ENCODE measurements at places on chromosomes 1 and 21. TPM values are rescaled to one million over a fixed set of nuclear protein-coding genes. Genes with fewer than 3 reads are reported as not detected.

SPRR2A gene
- total RNA-seq: 1.8 TPM

AVPR1B gene
- total RNA-seq: not detected

MASP2 gene
- total RNA-seq: not detected

KIF17 gene
- 1.8 TPM for total RNA-seq

SMYD2 gene
- 82.2 TPM for total RNA-seq

KCNAB2 gene
- 3.3 TPM for total RNA-seq

PTPN14 gene
- total RNA-seq: 39.4 TPM

CD53 gene
- total RNA-seq: not detected

MATN1 gene
- total RNA-seq: not detected

TSPEAR gene
- not detected for total RNA-seq

LEMD1 gene
- total RNA-seq: 0.52 TPM

PPOX gene
- 22.0 TPM for total RNA-seq

PIK3R3 gene
- total RNA-seq: 6.1 TPM

TBX19 gene
- total RNA-seq: 0.29 TPM
